Sciatic nerve (tissue), 2 donors: ENCODE measurements at places on chromosomes 1 and 21. TPM values are rescaled to one million over a fixed set of nuclear protein-coding genes. Genes with fewer than 3 reads are reported as not detected.

Gene AMY1B
- total RNA-seq, result not detected

Gene LEPR
- total RNA-seq, result 138 TPM

Gene SLC1A7
- 0.89 TPM for total RNA-seq

Gene TMEM61
- total RNA-seq, result not detected

DNA sequence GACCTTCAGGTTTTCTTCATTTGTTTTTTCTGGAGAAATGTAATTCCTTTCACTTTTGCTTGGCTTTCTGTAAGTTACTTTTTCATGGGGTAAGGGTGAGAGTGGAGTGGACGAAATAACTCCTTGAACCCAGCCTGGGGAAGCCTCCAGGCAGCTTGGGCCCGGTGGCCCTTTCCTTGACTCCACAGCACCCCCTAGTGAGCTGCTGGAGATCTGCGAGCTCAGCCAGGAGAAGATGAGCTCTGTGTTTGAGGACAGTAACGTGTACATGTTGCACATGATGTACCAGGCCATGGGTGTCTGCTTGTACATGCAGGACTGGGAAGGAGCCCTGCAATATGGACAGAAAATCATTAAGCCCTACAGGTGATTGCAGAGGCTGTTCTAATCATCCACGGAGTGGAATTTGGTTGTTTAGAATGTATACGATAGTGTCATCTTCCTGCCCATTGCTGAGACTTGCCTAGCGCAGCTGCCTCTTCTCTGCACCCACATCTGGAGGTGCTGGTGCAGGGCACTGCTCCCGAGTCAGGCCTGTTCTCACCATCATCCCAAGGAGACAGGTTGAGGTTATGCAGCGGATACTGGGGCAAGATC is 51.0 kb downstream of the SMYD2 start:
- DNase-seq, result no peak

GRCh38 chr1:179786815-179787685 is 44.0 kb downstream of the FAM163A start:
- no peak for DNase-seq

Gene KRTAP19-1
- total RNA-seq, result not detected

DNA sequence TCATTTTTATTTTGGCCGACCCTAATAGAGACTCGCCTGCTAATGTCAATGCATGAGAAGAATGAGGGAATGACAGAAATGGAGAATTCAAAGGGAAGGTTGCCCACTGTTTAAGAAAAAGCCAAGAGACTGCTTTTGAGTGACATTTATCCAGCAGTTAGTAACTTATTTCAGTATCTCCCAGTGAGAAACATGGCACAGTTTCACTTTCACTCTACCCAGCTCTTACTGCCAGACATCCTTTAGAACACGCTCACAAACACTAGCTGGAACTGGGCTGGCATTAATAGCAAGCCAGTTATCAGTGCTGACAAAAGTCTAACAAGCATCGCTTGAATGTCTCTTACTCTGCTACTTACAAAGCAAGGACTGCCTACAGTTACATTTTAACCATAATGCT is 8.5 kb downstream of the GGPS1 start:
- DNase-seq, result no peak

Gene GPR153
- total RNA-seq, result 10.6 TPM

Gene SH3GLB1
- total RNA-seq, result 77.6 TPM
